Stimulated activated CD8-positive, alpha-beta memory T cell treated with anti-CD3 and anti-CD28 coated beads, Interleukin-7, amount 100 ng/mL, for 24 hours (primary cell): ENCODE measurements at places on chromosomes 12 and 14.

GRCh38 chr14:63782683-63783389 is 55.0 kb upstream of the SGPP1 start:
- DNase-seq, result no peak

DNA sequence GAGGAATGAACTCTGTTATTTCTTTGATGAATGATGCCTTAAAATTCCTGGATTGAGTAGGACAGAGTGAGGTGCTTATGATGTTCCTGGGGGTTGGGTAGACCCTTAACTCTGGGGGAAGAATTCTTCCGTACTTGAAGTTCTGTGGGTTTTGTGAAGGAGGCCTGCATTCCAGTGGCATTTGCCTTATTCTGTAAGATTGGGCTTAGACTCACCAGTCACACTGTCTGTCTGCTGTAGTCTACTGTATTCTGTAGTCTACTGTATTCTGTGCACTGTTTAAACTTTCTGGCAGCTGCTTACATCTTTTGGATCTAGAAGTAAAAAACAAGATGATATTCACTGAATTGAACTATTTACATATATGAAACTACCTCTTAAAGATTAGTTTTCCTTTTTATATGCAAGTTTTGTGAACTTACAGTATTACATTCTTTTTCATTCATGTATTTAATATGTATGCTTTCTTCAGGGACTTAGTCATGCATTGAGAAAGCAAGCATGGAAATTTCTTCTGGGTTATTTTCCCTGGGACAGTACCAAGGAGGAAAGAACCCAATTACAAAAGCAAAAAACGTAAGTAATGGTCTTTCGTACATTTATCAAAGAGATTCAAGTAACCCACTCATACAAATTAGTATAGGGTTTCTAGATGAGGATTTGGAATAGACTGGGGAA is 42.3 kb upstream of the TPH2 start:
- DNase-seq, result no peak

DNA sequence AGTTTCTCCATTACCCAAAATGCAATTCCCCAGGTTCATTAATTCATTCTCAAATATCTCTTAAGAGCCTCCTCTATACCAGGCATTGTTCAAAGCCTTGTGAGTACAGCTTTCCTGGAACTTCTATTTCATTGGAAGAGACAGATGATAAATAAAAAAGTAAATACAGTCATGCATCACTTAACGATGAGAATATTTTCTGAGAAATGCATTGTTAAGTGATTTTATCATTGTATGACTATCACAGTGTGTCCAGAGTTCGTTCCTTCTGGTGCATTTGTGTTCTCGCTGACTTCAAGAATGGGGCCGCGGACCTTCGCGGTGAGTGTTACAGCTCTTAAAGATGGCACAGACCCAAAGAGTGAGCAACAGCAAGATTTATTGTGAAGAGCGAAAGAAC is 66.0 kb downstream of the ANO4 start:
- DNase-seq, result no peak

DNA sequence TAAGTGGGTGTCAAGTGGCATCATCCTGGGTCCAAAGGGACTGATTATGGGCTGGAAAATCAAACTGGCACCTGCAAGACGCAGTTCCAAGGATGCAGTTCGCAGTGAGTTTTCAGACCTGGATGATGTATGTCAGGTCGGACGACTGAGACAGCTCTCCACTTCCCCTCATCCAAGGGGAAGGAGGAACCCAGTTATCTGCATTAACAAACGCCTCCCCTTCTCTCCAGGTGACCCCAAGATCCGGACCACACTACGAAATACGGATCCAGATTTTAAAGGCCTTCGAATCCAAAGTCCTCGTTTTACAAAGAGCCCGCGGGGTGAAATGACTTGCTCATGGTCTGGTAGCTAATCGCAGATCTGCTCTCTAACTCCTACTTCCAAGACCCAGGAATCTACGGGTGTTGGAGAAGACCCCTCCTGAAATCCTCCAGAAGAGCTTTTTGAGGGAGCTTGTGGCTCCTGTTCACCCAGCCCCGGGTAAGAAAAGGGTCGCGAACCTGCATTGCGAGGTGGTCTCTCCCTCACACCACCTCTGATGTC is 460 bp upstream of the SYNE2 start:
- no peak for DNase-seq

DNA sequence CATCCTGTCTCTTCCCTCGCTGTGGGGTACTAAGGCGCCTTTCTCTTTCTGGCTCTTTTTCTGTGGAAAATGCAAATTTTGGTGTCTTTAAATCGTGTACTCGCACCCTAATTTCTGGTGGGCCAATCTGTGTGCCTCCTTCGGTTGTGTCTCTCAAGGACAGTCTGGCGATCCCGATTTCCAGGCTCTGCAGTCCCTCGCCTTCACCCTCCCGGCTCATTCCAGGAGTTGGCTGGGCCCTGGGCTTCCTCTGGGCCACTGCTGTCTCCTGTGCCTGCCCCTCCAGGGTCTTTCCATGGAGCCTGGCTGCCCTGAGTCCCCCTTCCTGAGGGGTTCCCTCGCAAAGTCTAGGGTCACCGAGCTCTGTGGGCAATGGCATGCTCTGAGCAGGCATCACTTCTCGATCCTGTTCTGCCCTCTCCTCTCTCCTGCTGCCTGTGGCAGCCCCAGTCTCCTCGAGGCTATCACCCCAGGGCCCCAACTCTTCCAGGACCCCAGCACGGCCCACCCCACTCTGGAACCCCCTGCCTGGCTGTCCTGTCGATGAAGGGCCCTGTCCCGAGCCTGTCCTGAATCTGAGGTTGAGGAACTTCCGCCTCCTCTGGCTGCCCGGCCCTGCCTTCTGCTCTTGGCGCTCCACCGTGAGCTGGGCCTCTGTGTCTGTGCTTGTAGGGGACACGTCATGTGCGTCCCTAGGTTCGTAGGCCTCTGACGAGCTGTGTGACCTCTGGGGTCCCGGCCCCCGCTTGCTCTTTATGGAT is 24.1 kb downstream of the AHNAK2 start:
- DNase-seq, result no peak

DNA sequence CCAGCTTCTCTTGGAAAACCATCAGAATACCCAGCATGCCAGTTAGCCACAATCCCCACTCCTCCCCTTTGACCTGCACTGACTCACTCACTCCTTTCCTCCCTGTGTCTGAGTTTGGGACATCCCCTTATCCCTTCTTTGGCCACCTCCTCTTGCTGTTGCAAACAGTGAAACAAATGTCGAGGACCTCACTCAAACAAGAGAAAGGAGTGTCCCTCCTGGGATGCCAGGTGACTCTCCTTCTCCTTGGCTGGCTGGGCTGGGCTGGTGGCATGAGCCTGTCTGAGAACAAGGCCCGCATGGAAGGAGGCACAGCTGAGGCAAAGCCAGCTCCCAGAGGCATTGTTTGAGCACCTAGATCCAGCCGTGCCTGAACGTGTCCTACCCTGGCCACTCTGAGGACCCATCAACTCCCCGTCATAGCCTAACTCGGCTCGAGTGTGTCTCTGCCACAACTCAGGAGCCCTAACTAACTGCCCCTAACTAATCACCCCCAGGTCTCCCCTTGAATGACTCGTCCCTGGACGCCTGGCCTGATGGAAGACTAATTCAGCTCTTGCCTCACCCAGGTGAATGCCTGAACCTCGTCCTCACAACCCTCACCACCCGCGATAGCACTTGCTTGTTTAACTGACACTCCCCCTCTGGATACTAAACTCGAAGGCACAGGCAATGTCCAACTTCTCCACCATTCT is 43.0 kb downstream of the NCOR2 start:
- DNase-seq, result no peak

GRCh38 chr12:77600468-77600843 is 230.2 kb upstream of the NAV3 start:
- DNase-seq, result no peak

DNA sequence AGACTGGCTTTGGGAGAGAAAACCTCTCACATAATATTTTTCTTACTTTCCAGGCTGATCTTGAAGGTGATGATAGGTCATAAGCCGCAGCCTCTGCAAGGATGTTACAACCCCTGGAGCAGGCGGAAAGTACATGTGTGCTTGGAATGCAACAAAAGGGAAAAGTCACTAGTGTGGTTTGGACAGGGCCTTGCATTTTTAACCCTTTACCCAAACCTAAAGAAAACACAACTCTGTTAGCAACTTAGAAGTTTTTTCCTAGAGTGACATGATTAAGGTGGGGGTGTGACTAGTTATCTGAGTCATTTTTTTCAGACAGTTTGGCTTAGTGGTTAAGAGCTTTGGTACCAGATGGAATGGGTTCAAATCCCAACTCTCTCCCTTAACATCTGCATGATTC is 97.0 kb downstream of the TMEM30B start:
- no peak for DNase-seq

DNA sequence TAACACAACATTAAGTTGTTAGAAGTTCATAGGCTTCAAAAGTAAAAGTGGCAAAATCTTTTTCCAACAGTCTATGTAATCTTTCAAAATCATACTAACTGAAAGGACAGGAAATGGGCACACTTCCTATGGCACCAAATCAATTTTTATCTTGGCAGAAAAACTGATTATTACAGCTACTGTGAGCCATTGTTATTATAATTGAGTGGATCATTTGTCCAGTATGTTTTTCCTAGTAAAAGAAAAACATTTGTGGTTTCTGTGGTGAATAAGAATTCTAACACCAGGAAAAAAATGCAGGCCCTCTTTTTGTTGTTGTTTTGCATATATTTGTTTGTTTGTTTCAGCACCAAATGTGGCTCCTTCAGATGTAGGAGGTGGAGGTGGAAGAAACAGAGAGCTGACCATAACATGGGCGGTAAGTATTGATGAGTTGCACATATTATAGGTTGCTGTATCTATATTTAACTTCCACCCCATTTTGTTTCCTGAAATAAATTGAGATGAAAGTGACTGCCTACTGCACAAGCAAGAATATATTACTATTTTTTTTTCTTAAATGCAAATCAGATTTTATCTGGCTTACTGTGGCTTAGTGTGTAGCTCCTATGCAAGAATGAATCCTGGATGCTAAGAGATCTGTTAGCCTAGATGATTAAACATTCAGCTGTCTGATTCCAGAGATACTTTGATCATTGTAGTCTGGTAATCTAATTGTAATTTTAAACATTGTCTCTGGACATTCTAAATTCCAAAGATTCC is 174.1 kb upstream of the PDZRN4 start:
- no peak for DNase-seq

DNA sequence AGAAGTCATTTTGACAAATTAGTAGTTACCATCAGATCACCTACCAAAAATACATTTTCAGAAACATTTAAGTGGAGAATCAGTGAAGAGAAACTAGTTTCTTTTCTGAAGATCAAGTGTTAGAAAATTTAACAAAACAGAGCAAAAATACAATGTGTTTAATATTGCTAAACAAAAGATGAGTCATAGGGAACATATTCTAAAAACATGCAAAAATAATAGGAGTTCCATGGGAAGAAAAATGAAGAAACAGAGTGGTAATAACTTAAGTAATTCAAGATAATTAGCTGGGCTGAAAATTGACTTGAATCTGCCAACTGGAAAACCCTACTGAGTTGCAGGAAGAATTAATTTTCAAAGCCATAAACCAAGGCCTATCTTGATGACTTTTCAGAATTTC is 111.5 kb upstream of the KITLG start:
- no peak for DNase-seq

DNA sequence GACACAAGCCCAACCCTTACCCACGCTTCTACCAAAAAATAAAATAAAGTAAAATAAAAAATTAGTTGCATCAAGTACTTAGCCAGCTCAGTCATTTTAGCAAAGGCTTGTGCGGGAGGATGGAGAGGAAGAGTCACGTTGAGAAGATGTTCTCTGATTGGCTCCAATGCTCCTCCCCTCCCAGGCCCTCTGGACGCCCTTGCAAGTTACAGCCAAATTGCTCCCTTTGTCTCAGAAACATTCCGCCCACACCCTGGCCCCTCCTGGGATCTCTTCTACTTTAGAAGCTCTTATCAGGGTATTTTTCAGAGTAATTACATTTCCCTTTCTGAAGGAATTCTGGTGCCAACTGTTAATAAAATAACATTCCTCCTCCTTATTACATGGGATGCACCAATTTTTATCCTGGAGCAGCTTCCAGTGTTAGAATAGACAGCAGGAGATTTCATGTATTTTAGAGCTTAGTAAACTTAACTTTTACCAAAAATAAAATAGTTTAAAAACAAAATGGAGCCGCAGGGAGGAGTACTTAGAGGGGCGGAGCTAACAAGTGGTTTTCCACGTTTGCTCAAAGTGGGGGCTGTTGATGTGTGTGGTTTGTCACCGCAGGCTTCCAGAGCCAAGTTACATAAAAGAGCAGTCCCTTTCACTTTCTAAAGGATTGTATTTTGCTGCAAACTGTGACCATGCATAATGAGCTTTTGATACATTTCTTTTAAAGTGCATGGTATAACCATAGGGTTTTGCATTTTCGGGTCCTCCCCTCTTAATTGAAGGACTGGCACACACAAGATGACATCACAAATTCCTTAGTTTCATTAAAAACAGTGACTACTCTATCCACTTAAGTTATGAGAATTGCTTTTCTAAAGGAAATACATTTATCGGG is 71.7 kb upstream of the RAP1B start:
- DNase-seq, result no peak

GRCh38 chr12:95286713-95287112 is 69.1 kb downstream of the VEZT start:
- DNase-seq, result no peak

DNA sequence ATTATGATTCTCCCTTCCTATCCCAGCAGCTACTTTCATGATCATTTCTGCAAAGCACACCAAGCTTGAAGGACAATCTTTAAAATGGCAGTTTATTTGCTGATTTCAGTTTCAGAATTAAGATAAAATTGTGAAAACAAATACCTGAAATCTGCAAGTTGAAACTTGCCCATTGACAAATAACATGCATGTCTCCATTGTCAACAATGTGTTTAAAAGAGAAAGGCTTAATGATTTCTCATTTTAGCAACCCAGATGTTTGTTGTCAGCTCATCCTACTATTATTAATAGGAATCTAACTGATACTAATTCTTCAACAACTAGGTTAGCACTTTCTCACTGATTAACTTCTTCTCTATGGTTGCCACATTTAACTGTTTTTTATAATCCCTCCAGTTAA is 474.6 kb downstream of the PRKD1 start:
- DNase-seq, result no peak

DNA sequence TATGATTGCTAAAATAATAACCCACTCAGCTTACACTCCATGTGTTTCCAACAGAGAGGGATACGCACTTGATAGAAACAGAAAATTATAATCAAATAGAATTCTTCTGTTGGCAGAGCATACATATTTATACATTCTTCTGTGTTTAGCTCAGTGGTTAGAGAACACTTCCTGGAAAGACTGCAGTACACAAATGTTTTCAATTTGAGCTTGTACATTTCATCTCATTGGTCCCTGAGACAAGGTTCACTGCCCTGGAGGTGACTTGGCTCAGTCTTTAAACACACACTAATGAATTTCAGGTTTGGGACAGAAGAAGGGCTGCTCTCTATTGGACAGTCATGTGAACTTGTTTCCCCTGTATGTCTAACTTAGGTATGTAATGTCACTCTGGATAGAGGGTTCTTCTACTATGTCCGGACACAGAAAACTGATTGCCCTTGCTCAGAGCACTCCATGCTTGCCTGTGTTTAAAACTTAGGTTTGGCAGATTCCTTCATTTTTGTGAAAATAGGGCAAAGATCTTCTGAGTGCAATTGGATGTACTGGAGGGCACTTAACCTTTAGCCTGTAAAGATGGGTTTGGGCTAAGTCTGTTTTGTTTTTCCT is 22.9 kb downstream of the PROX2 start:
- DNase-seq, result no peak

GRCh38 chr12:75699728-75700496 is 188.5 kb upstream of the KRR1 start:
- DNase-seq, result no peak
